Tibial artery (tissue), 4 donors: ENCODE measurements at places on chromosomes 4 and X.
A peak's percentile ranks its signal among the peaks of the same experiment; 100 is the strongest.

- no peak for DNase-seq
- H3K4me1 ChIP-seq = no peaks in the 10 kb centered on the region
- H3K36me3 ChIP-seq = no peaks in the 10 kb centered on the region
- peaks cover 29% of the 10 kb centered on the region for H3K27me3 ChIP-seq
- H3K27ac ChIP-seq = no peak overlapping the region
- H3K4me3 ChIP-seq = no peak overlapping the region
These were observed 220.1 kb upstream of the PSAPL1 start for GRCh38 chr4:7654550-7655445.

- H3K36me3 ChIP-seq = no peaks in the 10 kb centered on the region
- H3K4me3 ChIP-seq = no peak overlapping the region
- no peaks in the 10 kb centered on the region for H3K27me3 ChIP-seq
- H3K27ac ChIP-seq = no peak overlapping the region
- H3K4me1 ChIP-seq = no peaks in the 10 kb centered on the region
These were observed 142.7 kb upstream of the MAP3K15 start for GRCh38 chrX:19658030-19658429.

DNA sequence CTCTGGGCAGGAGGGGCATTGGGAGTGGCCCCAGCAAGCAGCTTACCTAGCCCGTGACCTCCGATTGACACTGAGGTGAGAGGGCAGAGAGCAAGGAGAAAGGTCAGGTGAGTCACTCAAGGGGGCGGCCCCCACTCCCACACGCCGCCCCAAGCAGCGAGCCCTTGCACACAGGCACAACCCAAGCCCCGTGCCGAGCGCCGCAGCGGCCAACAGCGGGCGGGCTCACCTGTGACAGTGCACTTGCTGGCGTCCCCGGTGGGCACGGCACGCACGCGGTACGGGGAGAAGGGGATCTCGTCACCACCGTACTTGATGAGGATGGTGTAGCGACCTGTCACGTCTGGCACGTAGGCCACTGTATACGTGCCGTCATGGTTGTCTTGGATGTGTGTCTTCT is 17.2 kb downstream of the FLNA start:
- peak overlapping the region; percentile 26 for H3K27ac ChIP-seq
- DNase-seq = no peak
- H3K4me3 ChIP-seq = no peak overlapping the region
- peaks cover 97% of the 10 kb centered on the region for H3K36me3 ChIP-seq
- H3K4me1 ChIP-seq = peaks cover 19% of the 10 kb centered on the region

DNA sequence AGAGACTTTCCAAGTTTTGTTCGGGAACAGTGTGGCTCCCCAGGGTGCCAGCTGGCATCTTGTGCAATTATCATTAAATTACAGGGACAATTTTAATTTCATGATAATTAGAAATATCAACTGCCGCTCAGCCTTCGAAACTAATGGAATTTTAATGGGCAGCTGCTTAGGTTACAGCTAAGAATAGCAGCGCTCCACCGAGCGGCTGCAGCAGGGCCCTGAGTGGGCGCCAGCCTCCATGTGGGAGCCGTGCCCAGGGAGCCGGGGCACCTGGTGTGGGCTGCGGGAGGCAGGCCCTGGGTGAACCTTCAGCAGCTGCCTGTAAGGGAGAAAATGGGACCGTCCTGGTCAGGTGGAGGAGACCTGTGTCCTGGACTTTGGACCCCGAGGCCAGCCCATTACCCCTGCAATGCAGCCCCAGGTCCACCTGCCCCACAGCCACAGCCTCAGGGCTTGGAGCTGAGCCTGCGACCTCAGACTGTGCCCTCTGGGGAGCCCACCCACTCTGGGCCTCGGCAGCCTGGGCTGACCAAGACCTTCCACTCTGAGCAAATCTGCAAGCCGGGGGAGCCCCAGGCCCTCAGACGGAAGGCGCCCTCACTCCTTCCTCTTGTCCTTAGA is 21.1 kb downstream of the MSANTD1 start:
- no peaks in the 10 kb centered on the region for H3K36me3 ChIP-seq
- H3K27ac ChIP-seq = no peak overlapping the region
- H3K4me3 ChIP-seq = no peak overlapping the region
- no peak for DNase-seq
- H3K27me3 ChIP-seq = no peaks in the 10 kb centered on the region
- no peaks in the 10 kb centered on the region for H3K4me1 ChIP-seq

- DNase-seq = no peak
- H3K4me3 ChIP-seq = no peak overlapping the region
- no peak overlapping the region for H3K27ac ChIP-seq
- no peaks in the 10 kb centered on the region for H3K36me3 ChIP-seq
These were observed 90.3 kb downstream of the COMMD8 start for GRCh38 chr4:47373174-47373573.

GRCh38 chr4:627347-628125 is 2.2 kb downstream of the PDE6B start:
- DNase-seq = peak; percentile 62
- no peaks in the 10 kb centered on the region for H3K36me3 ChIP-seq
- no peak overlapping the region for H3K27ac ChIP-seq
- H3K4me1 ChIP-seq = no peaks in the 10 kb centered on the region
- H3K4me3 ChIP-seq = no peak overlapping the region

- H3K27ac ChIP-seq = no peak overlapping the region
- H3K36me3 ChIP-seq = no peaks in the 10 kb centered on the region
- no peaks in the 10 kb centered on the region for H3K4me1 ChIP-seq
- H3K27me3 ChIP-seq = no peaks in the 10 kb centered on the region
- no peak overlapping the region for H3K4me3 ChIP-seq
These were observed 6.2 kb upstream of the SETD7 start for GRCh38 chr4:139562067-139562684.

DNA sequence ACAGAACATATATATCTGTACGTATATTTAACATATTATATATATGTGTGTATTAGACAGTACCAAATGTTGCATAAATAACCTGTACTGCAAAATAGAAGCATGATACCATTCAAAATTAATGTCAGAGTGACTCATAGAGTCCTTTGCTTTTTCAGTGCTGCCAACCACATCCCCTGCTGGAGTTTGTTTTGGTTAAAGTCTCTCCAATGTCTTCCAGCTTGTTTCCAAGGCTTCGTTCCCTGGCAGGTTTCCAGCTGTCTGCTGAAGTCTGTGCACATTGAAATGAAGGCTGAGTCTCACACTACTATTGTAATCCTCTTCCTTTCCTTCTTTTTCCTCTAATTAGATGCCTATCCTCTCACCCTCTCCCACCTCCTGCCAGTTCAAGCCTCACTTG is 14.9 kb downstream of the NRK start:
- H3K4me3 ChIP-seq = no peak overlapping the region
- peak; percentile 79 for DNase-seq
- H3K27me3 ChIP-seq = no peaks in the 10 kb centered on the region
- no peaks in the 10 kb centered on the region for H3K4me1 ChIP-seq
- no peaks in the 10 kb centered on the region for H3K36me3 ChIP-seq
